ENCODE measurements at places on chromosomes 1 and 21. TPM values are rescaled to one million over a fixed set of nuclear protein-coding genes. Genes with fewer than 3 reads are reported as not detected.

Gene FALEC
- total RNA-seq: not detected

DNA sequence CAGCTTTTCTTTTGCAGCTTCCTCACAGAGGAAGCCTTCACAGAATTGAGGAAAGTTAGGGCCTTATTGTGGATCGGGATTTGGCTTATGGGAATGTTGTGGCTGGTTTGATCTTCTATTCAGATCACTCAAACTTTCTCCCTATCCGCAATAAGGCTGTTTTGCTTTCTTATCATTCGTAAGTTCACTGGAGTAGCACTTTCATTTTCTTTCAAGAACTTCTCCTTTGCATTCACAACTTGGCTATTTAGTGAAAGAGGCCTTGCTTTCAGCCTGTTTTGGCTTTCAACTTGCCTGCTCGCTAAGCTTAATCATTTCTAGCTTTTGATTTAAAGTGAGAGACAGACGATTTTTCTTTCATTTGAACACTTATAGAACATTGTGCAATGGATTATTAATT, 181.9 kb upstream of the B3GALT2 start:
- no peak overlapping the region for H3K4me3 ChIP-seq
- no peak overlapping the region for H3K27ac ChIP-seq
- DNase-seq: no peak
- no peaks in the 10 kb centered on the region for H3K4me1 ChIP-seq
- H3K36me3 ChIP-seq: no peaks in the 10 kb centered on the region

Gene SFN
- not detected for total RNA-seq

DNA sequence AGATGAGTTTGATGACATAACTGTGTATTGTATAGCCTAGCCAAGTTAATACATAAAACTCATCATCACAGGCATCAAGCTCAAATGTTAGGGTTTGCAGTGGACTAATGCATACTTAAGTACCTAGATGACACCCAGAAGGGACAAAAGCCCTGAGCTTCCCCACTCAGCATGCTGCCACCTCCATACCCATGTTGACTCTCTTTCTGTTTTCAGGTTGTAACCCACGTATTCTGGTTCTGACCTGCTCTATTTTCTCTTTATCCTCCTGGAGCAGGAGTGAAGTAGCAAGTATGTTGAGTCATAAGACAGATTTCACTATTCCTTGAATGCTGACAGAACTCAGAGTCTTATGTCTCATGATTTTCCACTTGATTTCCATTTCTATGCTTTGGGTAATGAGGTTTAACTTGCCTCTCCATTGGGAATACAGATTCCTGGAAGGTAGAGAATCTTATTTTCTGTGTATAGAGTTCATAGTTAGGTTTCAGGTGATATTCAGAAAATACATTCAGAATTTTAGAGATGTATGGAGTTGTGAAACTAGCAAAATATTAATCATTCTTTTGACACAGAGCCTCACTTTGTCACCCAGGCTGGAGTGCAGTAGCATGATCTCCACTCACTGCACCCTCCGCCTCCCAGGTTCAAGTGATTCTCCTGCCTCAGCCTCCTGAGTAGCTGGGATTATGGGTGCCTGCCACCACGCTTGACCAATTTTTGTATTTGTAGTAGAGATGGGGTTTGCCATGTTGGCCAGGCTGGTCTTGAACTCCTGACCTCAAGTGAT, 122.5 kb upstream of the KCNJ15 start:
- peaks cover 3% of the 10 kb centered on the region for H3K4me1 ChIP-seq
- peaks cover 49% of the 10 kb centered on the region for H3K27me3 ChIP-seq
- no peak for DNase-seq
- H3K4me3 ChIP-seq: no peak overlapping the region

- H3K27me3 ChIP-seq: no peaks in the 10 kb centered on the region
- H3K4me3 ChIP-seq: no peak overlapping the region
- H3K36me3 ChIP-seq: peaks cover 4% of the 10 kb centered on the region
Observed at GRCh38 chr1:42981255-42981805, 22.7 kb upstream of the SLC2A1 start.

Gene DAB1
- 0.27 TPM for total RNA-seq

DNA sequence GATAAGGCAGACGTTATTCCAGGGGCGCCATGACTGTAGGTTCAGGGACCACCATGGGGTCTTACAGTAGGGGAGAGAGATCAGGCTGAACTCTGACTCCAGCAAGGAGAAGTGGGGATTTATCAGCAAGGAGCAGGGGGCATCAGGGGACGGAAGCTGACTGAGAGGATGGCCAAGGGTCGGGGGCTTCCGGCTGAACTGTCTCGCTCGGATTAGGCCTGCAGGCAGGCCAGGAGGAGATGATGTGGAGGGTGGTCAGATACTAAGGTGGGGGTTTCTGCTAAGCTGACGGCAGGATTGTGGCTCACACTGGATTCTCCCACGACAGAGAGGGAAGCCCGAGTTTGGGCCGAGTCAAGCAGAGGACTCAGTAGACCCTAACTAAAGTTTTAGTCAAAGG, 186.9 kb upstream of the VAMP3 start:
- no peak overlapping the region for H3K27ac ChIP-seq
- H3K36me3 ChIP-seq: no peaks in the 10 kb centered on the region
- DNase-seq: no peak
- H3K4me3 ChIP-seq: no peak overlapping the region
- H3K4me1 ChIP-seq: peaks cover 9% of the 10 kb centered on the region

- no peaks in the 10 kb centered on the region for H3K27me3 ChIP-seq
- no peak overlapping the region for H3K27ac ChIP-seq
- no peaks in the 10 kb centered on the region for H3K36me3 ChIP-seq
- H3K4me1 ChIP-seq: peaks cover 6% of the 10 kb centered on the region
- DNase-seq: no peak
Observed at GRCh38 chr1:82921759-82922158, 1077.2 kb downstream of the TTLL7 start.

Data from osteocyte (in vitro differentiated cells).